ENCODE measurements at places on chromosomes 7 and 10.
A peak's percentile ranks its signal among the peaks of the same experiment; 100 is the strongest.

GRCh38 chr7:108584211-108584610 is 14.5 kb downstream of the DNAJB9 start:
- no peak for DNase-seq

GRCh38 chr10:76769582-76769981 is 868.0 kb downstream of the KCNMA1 start:
- DNase-seq = no peak

DNA sequence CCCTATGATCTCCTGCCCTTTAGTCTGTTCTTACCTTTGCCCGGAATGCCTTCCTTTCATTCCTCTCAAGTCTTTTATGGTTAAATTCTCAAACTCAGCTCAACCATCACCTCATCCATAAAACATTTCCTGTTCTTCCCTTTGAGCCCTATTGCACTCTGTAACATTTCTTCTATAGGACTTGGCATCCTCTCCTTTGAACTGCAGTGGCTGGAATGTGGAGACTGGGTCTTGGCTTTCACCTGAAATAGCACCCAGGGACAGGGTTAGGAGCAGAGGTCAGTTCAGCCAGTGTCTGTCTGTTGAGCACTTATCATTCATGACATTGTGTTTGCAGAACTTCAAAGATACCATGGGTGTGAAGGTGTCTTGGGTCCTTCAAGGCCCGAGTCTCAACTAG is 7.2 kb downstream of the NFE2L3 start:
- DNase-seq = no peak

GRCh38 chr10:95767884-95768556 is 12.1 kb downstream of the ENTPD1 start:
- peak; percentile 93 for DNase-seq

DNA sequence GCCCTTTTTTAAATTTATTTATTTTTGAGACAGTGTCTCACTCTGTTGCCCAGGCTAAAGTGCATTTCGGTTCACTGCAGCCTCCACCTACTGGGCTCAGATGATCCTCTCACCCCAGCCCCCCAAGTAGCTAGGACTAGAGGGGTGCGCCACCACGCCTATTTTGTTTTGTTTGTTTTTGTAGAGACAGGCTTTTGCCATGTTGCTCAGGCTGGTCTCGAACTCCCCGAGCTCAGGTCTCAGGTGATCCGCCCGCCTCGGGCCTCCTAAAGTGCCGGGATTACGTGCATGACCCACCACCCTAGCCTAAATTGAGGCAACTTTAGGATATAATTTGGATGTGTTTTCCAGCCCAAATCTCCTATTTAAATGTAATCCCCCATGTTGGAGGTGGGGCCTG is 805 bp downstream of the ZNF736 start:
- no peak for DNase-seq

- DNase-seq = no peak
Observed at GRCh38 chr10:57963546-57963945, 304.1 kb downstream of the IPMK start.

All from suppressor macrophage (primary cell).